Activated CD4-positive, alpha-beta T cell treated with anti-CD3 and anti-CD28 coated beads, Interleukin-2, amount 10 ng/mL, durations not matched to agents 7 days and 5 days (primary cell): ENCODE measurements at places on chromosomes 3 and 15. TPM values are rescaled to one million over a fixed set of nuclear protein-coding genes. Genes with fewer than 3 reads are reported as not detected.

The RCCD1 gene
- 35.9 TPM for total RNA-seq

DNA sequence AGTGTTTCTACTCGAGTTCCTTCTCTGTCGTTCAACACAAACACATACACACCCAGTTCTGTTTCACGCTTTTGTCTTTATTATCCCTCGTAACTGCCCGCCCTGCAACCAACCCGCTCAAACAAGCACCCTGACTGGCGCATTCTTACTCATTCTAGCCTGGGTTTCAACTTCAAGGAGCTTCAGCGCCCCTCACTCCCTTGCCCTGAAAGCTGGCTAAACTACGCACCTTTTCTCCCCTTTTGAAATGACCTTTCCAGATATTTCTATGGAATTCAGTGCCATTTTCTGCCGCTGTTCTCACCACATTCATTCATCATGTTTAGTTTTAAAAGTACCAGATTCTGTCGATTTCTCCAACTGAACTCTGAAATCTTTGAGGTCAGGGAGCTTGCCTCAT lies 653 bp upstream of the MFSD1 start:
- DNase-seq, result no peak

GRCh38 chr3:132871956-132872355 lies 149.7 kb upstream of the NPHP3 start:
- DNase-seq, result no peak

DNA sequence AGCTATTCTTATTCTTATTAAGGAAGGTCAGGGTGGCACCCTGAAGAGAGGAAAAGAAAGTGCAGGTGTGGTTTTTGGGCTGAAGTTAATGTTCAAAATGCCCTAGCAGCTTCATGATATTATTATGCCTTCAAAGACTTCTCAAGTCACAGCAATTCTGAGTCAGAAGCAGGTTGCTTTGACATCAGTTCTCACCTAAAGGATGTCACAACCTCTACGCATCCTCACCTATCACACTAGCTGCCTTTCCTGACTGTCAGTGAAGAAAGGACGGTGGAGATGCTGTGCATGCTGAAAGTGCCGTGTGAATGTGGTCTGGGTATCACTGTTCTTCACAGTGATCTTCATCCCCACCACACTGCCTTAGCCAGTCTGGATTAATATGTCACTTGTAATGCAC lies 49.6 kb downstream of the NPTN start:
- DNase-seq, result no peak

- DNase-seq, result no peak
These were observed 59.8 kb upstream of the INSYN1 start for GRCh38 chr15:73812806-73813465.

DNA sequence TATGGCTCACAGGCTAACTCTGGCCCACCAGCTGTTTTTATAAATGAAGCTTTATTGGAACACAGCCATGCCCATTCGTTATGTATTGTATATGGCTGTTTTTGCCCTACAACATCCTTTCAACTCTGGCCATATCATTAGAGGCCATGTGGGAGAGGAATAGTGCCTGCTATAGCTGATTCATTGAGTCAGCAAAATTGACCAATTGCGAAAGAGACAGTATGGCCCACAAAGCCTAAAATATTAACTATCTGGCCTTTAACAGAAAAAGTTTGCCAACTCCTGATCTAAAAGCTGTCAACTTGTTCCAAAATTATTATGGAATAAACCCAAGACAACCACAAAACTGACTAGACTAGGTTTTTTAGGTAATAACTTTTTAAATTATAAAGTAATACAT lies 1.4 kb downstream of the NR1I2 start:
- DNase-seq, result no peak
